ENCODE measurements at places on chromosomes 3 and 15.

DNA sequence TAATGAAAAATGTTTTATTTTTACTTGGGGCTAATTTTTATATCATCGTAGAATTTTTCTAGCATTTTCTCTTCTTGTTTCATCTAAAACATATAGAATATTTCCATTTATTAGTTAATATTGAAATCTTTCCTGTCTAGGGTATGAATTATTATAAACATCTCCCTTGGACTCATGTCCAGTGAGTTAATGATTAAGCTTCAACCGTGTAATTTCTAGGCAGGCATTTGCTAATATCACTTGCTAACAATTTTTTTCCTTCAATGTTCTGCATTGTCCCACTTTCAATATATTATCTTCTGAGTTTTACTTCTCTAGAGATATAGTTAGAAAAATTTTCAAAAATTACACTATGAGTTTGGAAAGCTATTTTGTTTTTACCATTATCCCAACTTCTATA is 1371.6 kb upstream of the EPHA6 start:
- no peak for DNase-seq

GRCh38 chr3:55692295-55692956 is 205.3 kb upstream of the WNT5A start:
- no peak for DNase-seq

DNA sequence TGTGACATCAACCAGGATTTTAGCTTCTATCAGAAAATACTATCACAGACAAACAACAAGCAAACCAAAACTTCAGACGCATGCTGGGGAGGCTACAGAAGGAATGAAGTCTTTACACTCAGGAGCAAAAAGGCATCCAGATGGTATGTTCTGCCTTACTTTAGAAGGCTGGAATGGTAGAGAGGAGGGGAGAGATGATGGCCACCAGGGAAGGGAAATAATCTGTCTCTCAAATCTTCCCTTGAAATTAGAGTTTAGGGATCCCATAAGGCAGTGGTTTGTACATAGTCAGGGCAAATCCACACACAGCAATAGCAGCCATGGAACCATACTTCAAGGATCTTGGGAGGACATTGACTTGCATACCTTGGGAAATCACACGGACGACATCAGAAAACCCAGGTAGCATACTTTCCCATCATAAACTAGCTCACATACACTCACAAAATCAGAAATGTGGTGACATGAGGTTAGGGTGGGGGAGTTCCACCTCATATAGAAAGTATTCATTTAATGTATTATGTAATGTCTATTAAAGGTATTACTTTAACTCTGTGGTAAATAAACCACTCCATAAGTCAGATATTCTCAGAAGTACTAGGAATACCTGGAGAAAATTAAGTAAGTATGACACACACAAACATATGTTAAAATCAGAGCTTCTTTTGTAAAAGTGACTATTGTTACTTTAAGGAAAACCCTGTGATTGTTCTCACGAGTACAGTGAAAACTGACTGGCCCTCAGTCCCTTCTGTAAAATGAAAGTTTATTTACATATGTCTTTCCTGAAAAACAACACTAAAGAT is 9.4 kb downstream of the BTLA start:
- no peak for DNase-seq

- no peak for DNase-seq
These were observed 978.1 kb upstream of the ALCAM start for GRCh38 chr3:104388619-104389018.

DNA sequence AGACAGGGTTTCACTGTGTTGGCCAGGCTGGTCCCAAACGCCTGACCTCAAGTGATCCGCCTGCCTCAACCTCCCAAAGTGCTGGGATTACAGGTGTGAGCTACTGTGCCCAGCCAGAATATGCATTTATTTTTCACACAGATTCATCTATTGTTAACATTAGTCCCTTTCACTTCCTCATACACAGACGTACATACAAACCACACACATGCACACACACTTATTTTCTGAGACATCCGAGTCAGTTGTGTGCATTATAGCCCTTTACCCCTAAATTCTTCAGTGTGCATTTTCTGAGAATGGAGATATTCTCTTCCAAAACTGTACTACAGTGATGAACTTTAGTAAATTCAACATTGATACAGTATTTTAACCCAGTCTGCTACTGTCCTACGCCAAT is 15.0 kb upstream of the MEX3B start:
- DNase-seq: no peak

DNA sequence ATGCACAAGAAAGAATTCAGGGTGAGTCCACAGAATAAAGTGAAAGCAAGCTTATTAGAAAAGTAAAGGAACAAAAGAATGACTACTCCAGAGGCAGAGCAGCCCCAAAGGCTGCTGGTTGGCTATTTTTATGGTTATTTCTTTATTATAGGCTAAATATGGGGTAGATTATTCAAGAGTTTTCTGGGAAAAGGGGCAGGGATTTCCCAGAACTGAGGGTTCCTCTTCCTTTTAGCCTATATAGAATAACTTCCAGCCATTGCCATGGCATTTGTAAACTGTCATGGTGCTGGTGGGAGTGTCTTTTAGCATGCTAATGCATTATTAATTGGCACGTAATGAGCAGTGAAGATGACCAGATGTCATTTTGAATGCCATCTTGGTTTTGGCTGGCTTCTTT is 13.6 kb downstream of the GLDN start:
- no peak for DNase-seq

DNA sequence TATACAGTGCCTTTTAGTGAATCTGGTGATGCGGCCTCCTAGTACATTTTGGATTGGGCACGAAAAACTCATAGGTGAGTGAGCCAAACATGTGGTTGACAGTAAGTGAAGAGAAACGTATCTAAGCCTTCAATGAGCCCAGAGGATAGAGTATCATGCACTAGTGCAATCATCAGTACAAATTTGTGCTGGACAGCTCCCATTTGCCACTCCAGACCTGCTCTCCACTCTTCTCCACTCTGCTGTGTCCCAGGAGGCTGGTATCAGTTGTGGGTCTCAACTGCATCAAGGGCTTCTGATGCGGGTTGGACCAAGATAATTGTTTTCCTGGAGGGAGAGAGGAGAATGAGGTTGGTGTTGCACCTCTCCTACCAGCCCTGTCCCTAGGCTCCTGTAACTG is 9.1 kb upstream of the RASGRF1 start:
- DNase-seq: no peak

- no peak for DNase-seq
These were observed 10.7 kb upstream of the DHX36 start for GRCh38 chr3:154334973-154335420.

DNA sequence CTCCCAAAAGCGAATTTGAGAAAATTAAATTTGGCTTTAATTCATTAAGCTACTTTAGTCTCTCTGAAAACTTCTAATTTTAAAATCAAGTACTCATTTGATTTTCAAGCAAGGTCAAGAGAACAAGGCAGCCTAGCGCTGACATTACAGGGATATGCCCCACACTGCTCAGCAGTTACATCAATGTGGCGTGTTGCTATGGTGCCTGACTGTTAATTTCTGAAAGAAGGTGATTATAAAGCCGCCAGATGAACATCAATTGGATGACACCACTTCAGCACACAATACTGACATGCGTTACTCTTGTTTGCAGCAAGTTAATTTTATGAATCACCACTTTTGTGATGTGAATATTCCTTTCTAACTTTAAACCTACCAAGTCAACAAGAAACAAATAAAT is 284.4 kb downstream of the FOXP1 start:
- DNase-seq: no peak

DNA sequence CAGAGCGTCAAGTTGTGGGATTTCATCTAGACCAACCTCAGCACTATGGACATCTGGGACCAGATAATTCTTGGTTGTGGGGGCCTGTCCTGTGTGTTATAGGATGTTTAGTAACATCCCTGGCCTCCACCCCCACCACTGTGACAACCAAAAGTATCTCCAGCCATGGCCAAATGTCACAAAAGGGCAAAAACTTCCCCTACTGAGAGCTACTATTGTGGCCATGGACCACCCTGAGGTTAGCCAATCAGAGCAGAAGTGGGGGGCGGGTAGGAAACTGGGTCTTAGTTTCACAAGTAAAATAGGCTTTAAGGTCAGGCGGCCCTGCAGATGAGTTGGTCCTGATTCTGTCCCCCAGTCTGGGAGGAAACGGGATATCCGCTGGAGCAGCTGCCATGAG is 25.4 kb downstream of the KIF7 start:
- no peak for DNase-seq

- no peak for DNase-seq
These were observed 55.2 kb downstream of the RPL39L start for GRCh38 chr3:187084126-187084525.
